ENCODE measurements at places on chromosomes 16 and 17.

GRCh38 chr16:87806641-87807546 is 41.1 kb upstream of the KLHDC4 start:
- DNase-seq, result peak; percentile 87

- DNase-seq, result no peak
Observed at GRCh38 chr16:56409195-56409594, 16.1 kb downstream of the AMFR start.

GRCh38 chr16:85562093-85562786 is 50.9 kb upstream of the GSE1 start:
- DNase-seq, result no peak

- no peak for DNase-seq
Observed at GRCh38 chr16:10594312-10594950, 14.0 kb upstream of the EMP2 start.

DNA sequence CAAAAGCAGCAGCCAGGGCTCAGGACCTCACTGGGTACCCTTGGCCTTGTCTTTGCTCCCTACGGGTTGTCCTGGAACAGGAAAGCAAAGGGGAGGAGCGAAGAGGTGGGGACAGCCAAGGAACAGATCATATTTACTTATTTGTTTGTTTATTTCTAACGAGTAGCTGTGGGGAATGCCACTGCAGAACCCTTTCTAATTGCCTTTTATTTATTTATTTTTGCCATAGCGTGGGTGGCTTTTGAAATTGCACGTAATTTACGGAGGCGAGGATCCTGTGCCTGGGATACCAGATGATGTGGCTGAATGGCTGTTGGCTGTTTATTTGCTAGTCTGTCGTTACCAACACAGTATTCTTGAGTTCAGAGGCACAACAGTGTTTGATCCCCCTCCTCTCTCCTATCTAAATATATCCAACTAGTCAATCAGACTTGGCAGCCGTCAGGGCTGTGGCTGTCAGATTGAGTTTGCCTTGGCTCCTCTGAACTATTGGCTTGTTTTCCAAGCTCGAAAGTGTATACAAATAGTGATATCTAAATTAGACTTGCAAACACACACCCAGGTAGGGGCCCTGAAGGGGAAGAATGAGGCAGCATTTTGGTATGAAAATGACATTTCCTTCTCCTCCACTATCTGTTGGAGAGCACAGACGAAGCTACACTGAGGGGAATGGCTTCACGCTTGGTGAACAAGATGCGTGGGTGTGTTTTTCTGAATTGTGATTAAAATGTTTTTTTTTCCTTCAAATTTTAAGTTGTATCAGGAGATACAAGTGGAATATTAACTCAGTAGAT is 110.4 kb downstream of the MSI2 start:
- no peak for DNase-seq

DNA sequence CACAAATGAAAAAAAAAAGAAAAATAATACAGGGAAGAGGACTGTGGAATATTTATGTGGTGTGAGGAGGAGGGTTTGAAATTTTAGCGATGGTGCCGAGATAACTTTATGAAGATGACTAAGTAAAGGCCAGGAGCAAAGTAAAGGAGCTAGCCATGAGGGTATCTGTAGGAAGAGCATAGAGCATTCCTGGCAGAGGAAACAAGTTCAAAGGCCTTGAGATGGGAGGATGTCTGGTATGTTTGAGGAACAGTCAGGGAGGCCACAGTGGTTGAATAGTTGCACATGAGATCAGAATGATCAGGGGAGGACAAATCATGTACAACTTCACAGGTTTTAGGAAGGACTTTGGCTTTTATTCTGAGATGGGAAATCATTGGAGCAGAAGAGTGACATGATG is 4.2 kb downstream of the CYB5B start:
- DNase-seq, result no peak

DNA sequence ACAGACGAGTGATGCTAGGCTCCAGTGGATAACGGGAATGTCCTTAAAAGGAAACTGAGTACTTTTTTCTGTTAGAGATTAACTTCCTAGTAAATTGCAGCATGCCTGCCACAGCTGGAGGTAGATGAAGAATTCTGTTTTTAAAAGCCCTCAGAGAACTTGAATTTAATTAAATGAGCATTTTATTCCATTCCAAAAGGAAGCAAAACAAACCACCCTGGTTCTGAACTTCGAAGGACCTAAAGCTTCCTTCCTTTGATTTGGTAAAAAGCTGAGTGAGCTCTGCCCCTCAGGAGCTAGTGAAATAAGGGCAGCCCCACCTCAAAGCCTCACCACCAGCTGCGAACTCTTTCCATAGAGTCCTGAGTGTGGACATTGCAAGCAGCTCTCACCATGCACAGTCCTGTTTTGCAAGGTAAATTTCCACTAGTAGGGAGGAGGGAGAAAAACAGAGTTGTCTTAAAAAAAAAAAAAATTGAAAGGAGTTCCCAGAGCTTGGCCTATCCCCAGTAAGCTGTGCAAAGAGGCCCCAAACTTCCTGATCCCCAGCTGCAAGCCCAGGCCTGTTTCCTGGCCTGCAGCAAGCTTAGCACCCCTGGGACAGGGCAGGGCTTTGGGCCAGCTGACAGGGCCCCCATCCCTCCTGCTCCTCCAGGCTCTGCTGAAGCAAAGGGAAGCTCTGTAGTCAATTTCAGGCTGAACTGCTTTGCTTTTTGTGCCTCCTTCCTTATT is 11.2 kb downstream of the CHD9NB start:
- DNase-seq, result peak; percentile 44

- DNase-seq, result peak; percentile 43
Observed at GRCh38 chr16:17313085-17313611, 157.6 kb downstream of the XYLT1 start.

DNA sequence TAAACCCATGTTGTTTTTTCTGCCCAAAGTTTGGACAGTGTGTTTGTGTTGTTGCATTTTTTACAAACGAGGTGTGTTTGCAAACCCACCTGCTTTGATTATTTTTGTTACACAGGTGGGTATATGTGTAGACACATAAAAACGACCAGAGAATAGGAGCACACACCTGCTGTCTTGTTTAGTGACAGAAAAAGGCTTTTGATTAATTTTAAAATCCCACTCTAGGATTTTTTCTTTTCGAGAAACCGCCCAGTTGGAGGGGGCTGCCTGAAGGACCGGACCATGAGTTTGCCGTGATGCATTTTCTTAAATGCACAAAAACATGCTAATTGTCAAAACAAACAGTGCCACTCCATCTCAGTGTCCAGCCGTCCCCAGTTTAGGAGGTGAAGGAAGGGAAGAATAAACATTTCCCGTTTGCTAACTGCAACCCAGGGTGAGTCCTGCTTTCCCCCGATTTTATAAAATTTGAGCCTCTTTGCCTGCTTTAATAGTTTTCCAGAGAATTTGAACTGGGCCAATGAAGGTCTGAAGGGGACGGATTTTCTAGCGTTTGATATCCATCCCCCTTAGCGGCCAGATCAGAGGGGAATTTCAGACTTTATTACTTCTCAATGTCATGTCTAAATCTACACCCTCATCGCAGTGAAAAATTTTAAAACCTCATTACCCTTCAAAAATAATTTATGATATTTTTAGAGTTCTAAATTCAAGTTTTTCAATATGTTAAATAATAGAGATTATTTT is 3.2 kb downstream of the FOXC2 start:
- DNase-seq, result no peak

GRCh38 chr17:9024497-9024896 is 3.2 kb downstream of the NTN1 start:
- DNase-seq, result no peak

- no peak for DNase-seq
Observed at GRCh38 chr17:73393962-73394361, 82.2 kb upstream of the CDC42EP4 start.

DNA sequence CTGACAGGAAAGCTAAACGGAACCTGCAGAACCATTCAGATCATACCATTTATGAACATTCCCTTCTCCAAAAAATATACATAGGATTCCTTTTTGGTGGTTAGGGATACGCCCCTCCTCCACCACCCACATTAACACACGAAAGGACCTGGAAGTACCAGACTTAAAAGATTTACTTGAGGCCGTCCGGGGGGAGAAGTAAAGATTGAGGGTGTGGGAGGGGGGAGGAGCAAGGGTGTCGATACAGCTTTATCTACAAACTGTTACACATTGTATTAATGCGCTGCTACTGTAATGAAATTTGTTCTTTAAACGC is 537 bp downstream of the PALB2 start:
- DNase-seq, result no peak

DNA sequence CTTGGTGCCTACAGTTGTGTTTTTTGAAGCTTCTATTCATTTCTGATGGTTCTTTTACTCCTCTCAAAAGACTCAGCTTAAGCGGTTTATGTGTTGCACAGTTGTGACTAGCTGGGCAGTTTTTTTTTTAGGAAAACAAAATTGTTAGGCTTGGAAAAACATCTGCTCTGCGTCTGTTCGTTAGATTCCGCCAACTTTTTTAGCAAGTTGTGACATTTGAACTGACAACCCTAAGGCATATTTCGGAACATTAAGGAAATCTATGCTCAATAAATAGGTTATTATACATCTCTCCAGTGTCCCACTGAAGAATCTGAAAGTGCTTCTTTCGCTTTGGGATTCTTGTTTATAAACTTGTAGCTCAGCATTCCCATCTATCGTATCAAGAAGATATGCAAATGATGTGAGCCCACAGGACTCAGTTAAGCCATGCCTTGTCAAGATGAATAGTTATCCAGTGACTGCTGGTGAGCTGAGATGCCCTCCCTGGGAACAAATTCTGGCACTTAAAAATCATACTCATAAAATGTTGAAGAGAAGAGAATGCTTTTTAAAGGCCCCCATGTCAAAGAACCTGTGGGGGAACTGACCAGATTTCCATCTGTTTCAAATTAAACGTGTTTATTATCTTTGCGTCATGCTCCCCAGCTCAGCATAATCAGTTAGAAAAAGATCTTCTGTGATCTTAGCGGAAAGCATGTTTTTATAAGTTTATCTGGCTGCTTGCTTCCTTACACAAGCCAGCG is 109.0 kb upstream of the FAM20A start:
- peak; percentile 67 for DNase-seq

GRCh38 chr16:12145918-12146317 is 169.4 kb downstream of the SNX29 start:
- peak; percentile 45 for DNase-seq

- no peak for DNase-seq
Observed at GRCh38 chr16:83974475-83974874, 6.4 kb downstream of the NECAB2 start.

GRCh38 chr16:57647136-57647875 is 18.9 kb downstream of the ADGRG1 start:
- DNase-seq, result no peak

GRCh38 chr17:34384822-34385605 is 22.0 kb upstream of the CCL1 start:
- no peak for DNase-seq

GRCh38 chr16:85037721-85038120 is 10.1 kb downstream of the KIAA0513 start:
- no peak for DNase-seq

DNA sequence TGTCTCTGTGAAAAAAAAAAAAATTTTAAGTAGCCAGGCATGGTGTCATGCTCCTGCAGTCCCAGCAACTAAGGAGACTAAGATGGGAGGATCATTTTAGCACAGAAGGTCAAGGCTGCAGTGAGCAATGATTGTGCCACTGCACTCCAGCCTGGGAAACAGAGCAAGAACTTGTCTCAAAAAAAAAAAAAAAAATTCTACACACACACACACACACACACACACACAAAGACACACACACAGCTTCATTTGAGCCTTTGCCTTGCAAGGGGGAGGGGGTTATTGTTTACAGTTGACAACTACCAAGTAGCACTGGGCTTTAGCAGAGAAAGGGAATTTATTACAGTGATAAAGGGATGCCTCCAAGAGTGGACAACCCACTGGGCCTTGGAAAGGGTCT is 4.9 kb upstream of the POLR3E start:
- no peak for DNase-seq

Measured in astrocyte of the spinal cord (primary cell).